Bladder microvascular endothelial cell (primary cell): ENCODE measurements at places on chromosomes 7 and 10. TPM values are rescaled to one million over a fixed set of nuclear protein-coding genes. Genes with fewer than 3 reads are reported as not detected.

GIMAP6 gene
- total RNA-seq: 136 and 201 TPM in 2 replicates

PVRIG gene
- total RNA-seq: not detected in 2 replicates

TUBB8 gene
- not detected in 2 replicates for total RNA-seq

NDUFB8 gene
- total RNA-seq: 143 and 224 TPM in 2 replicates

COL17A1 gene
- total RNA-seq: 0.49 and 0.88 TPM in 2 replicates
